Endothelial cell (in vitro differentiated cells): ENCODE measurements at places on chromosomes 1 and 21.

DNA sequence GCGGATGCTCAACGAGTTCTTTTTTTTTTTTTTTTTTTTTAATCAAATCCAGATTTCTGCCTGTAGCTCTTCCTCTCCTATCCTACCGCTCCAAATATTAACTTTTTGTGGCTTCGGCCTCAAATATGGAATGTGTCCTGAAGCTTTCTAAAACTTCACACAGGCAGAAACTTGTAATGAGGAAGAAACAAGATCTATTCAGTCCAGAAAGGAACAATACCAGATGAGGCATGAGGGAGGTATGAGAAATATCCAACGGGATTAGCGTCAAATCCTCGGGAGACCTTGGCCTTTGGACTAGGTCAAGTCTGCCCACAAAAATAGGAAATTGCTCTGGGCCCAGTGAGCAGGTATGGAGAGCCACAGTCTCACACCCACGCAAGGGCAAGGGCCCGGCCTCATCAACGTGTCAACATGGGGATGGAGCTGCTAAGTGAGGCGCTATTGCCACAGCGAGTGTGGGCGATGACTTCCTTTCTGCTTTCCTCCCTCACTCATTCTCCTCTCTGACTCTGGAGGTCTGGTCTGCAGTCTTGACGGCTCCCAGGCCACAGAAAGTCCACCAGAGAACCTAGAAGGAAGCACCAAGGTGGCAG is 66.6 kb downstream of the BCAR3 start:
- DNase-seq, result no peak

- no peak for DNase-seq
Measured at GRCh38 chr1:20184997-20185833, 681 bp upstream of the UBXN10 start.

DNA sequence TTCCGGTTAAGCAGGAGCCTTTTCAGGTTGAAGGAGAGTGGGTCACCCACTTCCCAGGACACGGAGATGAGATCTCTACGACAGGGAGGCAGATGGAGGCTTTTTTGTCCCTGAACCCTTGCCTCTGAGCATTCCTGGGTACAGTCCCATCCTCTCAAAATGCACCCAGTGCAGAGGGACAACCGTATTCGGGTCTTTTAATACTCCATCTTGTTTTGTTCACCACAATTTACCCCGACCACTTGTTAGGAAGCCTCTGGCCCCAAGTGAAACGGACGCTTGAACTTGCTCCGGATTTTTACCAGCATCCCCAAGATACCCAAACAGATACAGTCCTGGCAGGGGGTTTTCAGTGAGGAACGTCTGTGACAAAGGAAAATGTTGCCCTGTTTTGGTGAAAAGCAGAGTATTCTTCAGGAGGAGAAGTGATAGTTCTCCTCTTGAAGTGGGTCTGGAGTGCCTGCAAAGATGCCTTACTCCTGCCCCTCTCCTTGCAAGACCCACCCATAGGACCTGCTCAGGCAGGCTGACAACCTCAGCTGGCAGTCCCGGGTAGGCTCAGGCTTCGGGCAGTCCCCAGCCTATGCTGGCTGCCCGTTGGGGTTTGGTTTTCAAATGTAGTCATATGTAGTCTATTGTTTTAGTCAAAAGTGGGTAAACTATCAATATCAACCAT is 669 bp upstream of the ARL8A start:
- DNase-seq, result no peak

GRCh38 chr1:144551543-144552424 is 40.9 kb upstream of the PPIAL4F start:
- peak; percentile 82 for DNase-seq

GRCh38 chr1:55717111-55717510 is 501.9 kb upstream of the USP24 start:
- DNase-seq, result no peak

- no peak for DNase-seq
Measured at GRCh38 chr21:18191139-18191538, 53.5 kb upstream of the CHODL start.

- no peak for DNase-seq
Measured at GRCh38 chr1:212317916-212318315, 32.7 kb downstream of the PPP2R5A start.

- DNase-seq, result no peak
Measured at GRCh38 chr1:914131-914890, 9.4 kb upstream of the SAMD11 start.

DNA sequence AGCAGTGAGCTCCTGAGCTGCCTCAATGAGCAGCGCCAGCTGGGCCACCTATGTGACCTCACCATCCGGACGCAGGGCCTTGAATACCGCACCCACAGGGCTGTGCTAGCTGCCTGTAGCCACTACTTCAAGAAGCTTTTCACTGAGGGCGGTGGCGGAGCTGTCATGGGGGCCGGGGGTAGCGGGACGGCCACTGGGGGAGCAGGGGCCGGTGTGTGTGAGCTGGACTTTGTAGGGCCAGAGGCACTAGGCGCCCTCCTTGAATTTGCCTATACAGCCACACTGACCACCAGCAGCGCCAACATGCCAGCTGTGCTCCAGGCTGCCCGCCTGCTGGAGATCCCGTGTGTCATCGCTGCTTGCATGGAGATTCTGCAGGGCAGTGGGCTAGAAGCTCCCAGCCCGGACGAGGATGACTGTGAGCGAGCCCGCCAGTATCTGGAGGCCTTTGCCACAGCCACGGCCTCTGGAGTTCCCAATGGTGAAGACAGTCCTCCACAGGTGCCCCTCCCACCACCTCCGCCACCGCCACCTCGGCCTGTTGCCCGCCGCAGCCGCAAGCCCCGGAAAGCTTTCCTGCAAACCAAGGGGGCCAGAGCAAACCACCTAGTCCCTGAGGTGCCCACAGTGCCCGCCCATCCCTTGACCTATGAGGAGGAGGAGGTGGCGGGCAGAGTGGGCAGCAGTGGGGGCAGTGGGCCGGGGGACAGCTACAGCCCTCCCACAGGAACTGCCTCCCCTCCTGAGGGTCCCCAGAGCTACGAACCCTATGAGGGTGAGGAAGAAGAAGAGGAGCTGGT is 12.3 kb downstream of the ZBTB7B start:
- DNase-seq, result no peak

DNA sequence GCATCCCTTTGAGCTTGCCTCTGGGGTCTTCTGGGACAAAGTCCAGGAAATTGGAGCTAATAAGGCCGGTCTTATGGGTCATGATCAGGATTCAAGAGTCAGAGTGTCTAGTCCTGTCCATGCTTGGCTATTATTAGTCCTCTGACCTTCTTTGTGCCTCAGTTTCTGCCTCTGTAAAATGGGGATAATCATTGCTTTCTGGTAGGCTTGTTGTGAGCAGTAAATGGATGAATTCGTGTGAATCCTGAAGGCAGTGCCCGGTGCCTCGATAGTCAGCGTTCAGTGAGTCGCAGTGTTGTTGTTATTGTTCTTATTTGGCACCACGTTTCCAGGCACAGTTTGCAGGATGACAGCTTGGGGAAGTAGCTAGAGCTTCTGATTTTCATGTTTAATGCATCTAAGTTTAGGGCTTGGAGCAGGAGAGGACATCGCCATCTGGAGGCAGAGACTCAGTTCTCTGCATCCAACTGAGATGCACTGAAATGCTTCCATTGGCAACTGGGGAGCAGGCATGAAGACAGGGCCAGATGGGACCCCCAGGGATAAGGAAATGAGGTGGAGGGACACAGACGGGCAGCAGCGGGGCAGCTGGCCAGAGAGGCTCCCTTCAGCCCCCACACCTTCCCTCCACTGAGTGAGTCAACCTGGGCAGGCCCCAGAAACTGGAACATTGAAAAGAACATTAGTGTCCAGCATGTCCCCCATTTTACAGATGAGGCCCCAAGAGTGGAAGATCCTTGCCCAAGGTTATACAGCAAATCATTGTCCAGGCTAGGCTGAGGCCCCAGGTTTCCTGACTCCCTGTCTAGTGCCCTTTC is 160.3 kb downstream of the PTPRU start:
- DNase-seq, result no peak

GRCh38 chr1:156859523-156860112 is 701 bp upstream of the INSRR start:
- no peak for DNase-seq

DNA sequence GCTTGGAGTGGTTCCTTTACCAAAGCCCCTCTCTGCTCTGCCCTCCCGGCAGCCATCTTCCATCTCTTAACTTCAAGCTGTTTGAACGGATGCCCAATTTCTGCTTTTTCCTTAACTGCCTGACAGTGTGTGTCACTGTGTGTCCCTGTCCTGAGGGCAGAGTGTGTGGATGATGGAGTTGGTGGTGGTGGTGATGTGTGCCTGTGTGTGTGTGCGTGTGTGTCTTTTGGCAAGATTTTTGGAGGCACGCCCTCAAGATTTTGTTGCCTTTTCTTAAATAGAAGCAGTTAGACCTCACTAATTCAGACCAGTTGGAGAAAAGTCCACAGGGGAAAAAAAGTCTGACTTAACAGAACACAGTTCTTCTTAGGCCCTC is 30.3 kb downstream of the SERTAD4 start:
- DNase-seq, result no peak

DNA sequence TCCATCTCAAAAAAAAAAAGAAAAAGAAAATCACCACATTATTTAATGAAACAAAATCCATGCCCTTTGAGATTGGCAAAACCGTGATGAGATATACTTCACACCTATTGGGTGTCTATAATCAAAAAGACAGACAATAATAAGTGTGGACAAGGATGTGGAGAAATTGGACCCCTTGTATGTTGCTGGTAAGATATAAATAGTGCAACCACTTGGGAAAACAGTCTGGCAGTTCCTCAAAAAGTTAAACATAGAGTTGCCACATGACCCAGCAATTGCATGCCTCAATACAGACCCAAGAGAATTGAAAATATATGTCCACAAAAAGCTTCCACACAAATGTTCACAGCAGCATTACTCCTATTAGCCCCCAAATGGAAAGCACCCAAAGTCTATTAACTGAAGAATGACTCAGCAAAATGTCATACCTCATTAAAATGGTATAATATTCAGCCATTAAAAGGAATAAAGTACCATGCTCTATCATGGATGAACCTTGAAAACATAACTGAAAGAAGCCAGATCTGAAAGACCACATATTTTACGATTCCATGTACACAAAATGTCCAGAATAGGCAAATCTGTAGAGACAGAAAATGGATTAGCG is 24.3 kb downstream of the LMOD1 start:
- DNase-seq, result no peak

- no peak for DNase-seq
Measured at GRCh38 chr1:182368903-182369302, 22.7 kb downstream of the GLUL start.

- DNase-seq, result no peak
Measured at GRCh38 chr1:91080650-91081049, 58.8 kb upstream of the ZNF644 start.

GRCh38 chr21:44985441-44986401 is 45.9 kb downstream of the SLX9 start:
- DNase-seq, result no peak

- DNase-seq, result no peak
Measured at GRCh38 chr1:234320549-234320948, 52.7 kb upstream of the COA6 start.

GRCh38 chr1:220807726-220808125 is 21.0 kb downstream of the MTARC1 start:
- DNase-seq, result no peak

DNA sequence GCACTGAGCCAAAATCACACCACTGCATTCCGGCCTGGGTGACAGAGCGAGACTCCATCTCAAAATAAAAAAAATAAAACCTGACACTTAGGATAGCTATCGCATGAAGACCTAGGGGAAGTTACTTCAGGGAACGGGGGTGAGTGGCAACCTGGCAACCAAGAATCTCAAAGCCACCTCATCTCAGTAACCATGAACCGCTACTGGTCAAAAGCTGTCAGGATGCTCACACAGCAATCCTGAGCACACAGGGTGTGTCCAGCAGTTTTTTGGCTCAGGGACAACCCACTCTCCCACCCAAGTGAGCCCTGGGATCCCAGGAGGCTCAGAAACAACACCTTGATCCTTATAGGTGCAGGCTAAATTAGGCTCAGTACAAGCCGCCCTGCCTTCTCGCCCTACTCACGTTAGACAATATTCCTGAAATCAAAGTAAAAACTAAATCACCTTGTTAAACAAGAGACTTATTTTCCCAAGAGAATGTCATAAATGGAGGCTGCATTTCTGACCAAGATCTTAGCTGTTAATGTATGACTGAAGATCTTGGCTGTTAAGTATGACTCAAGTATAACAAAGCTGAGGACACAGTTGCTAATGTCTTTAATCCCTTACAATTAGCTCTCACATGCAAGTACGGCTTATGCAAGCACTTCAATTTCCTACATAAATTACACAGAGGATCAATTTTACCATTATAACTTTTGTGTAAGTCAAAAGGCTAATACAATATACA is 48.3 kb upstream of the NADK start:
- DNase-seq, result no peak

GRCh38 chr1:78687315-78687714 is 37.7 kb downstream of the IFI44 start:
- no peak for DNase-seq

GRCh38 chr1:110686188-110686587 is 11.4 kb upstream of the KCNA3 start:
- no peak for DNase-seq

DNA sequence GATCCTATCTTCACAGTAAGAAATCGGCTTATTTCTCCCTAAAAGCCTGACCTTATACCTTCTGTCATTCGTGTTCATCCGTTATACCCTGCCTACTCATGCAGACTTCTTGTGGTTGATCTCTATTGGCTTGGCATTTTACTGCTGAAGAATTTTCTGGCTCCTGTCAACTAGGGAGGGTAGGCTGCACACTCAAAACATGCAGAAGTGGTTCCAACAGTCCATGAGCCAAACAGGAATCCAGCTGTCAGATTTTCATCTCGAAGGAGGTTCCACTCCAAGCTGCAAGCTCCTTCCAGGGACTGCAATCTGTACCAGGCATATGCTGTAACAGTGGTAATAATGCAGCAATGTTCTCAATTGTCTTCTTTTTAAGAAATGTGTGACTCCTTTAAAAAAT is 10.1 kb downstream of the DNAJC11 start:
- DNase-seq, result no peak

- DNase-seq, result peak; percentile 40
Measured at GRCh38 chr21:41953249-41953830, 478 bp downstream of the C2CD2 start.

DNA sequence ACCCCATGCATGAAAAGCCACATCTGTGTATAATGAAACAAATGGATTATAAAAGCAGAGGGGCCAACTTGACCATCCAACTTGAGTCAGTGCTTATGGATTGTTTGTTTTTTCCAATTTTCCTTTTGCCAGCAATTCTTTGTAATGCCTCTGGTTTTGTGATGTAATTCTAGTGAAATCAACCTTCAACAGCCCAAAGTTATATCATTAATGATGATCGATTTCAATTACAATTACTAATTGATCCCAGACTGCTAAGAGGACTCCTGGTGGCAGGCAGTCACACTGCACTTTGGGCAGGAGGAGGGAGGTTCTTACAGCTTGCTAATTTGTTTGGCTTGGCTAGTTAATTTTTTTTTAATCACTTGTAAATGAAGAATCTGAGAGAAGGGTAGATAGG is 552.3 kb downstream of the NUF2 start:
- DNase-seq, result no peak

- DNase-seq, result no peak
Measured at GRCh38 chr1:9294405-9294773, 1.7 kb downstream of the SPSB1 start.

- no peak for DNase-seq
Measured at GRCh38 chr21:31556662-31557061, 102.8 kb upstream of the SOD1 start.

GRCh38 chr1:194338241-194338948 is 1152.0 kb upstream of the B3GALT2 start:
- no peak for DNase-seq

- DNase-seq, result no peak
Measured at GRCh38 chr1:183724350-183725042, 71.4 kb upstream of the APOBEC4 start.

- DNase-seq, result no peak
Measured at GRCh38 chr1:104946558-104947210, 1197.0 kb downstream of the AMY1C start.
